ENCODE measurements at places on chromosomes 5 and 9.

DNA sequence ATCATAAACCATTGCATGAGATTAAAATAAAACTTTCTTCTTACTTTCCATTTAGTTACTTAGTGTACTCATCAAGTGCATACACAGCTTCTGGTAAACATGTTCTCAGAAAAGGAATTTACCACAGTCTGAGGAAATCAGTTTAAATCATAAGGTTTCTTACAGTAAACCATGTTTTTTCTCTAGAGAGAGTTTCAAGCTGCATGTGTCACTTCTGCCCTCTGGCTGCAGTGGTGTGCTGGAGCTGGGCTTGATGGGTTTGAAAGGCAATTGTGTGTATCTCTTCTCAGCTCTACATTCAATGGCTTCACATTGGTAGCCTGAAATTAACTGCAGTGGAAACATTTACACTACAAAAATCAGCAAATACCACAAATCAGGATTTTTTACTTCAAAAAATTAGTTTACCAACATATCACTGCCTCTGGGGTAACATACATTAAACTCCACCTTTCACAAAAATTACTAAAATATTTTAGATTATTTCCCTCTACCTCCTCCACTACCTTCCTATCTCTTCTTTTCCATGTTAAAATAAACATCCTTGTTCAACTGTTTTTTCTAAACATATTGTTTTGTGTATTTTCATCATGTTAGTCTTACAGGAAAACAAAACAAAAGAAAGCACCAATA is 414.3 kb downstream of the ANXA1 start:
- DNase-seq: no peak
- no peaks in the 10 kb centered on the region for H3K36me3 ChIP-seq
- no peak overlapping the region for H3K27ac ChIP-seq
- H3K4me3 ChIP-seq: no peak overlapping the region
- H3K4me1 ChIP-seq: no peaks in the 10 kb centered on the region
- H3K27me3 ChIP-seq: no peaks in the 10 kb centered on the region

DNA sequence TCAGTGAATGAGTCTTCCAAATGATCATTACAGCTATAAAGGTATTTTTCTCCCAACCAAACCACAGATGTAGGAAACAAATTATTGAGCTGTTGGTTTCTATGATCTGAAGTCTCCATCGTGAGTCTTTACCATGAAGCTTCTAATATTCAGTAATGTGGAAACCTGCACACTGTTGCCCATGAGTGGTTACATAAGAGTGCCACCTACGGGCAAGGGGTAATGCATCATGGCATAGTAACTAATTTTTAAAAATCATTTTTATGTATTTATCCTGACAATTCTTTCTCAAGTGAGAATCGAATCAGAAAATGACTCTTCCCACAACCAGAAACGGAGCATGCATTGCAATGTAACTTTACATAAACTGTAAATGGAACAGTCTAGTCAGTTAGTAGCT is 282.5 kb upstream of the SMARCA2 start:
- H3K27me3 ChIP-seq: no peaks in the 10 kb centered on the region
- H3K27ac ChIP-seq: no peak overlapping the region
- H3K36me3 ChIP-seq: no peaks in the 10 kb centered on the region
- no peaks in the 10 kb centered on the region for H3K4me1 ChIP-seq
- H3K4me3 ChIP-seq: no peak overlapping the region
- DNase-seq: no peak

GRCh38 chr9:128928624-128929023 is 7.8 kb downstream of the PHYHD1 start:
- no peak for DNase-seq
- no peaks in the 10 kb centered on the region for H3K27me3 ChIP-seq
- H3K27ac ChIP-seq: no peak overlapping the region
- H3K4me3 ChIP-seq: no peak overlapping the region

DNA sequence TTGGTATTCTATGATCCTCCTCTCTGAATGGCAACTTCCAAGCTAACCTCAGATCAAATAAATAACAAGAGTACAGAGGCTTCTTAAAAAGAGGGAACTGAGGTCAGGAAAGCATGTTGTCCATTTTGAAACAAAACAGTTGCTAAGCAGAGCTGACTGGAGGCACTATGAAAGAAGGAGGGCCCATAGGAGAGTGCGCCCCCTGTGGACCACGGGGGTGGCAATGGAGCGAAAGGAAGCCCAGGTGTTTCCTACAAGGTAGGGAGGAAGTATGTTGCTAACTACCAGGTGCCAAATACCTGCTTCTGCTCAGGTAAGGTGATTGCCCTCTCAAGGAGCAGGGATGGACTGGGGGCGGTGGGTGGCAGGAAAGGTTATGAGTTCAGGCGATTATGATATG is 101.8 kb upstream of the MAST4 start:
- H3K36me3 ChIP-seq: no peaks in the 10 kb centered on the region
- H3K27me3 ChIP-seq: peaks cover 4% of the 10 kb centered on the region
- H3K4me3 ChIP-seq: no peak overlapping the region
- no peaks in the 10 kb centered on the region for H3K4me1 ChIP-seq
- H3K27ac ChIP-seq: no peak overlapping the region
- no peak for DNase-seq

GRCh38 chr9:34961574-34962490 is 3.7 kb downstream of the PHF24 start:
- no peak overlapping the region for H3K4me3 ChIP-seq
- H3K27me3 ChIP-seq: peaks cover 58% of the 10 kb centered on the region
- no peak overlapping the region for H3K27ac ChIP-seq
- H3K4me1 ChIP-seq: peaks cover 5% of the 10 kb centered on the region

DNA sequence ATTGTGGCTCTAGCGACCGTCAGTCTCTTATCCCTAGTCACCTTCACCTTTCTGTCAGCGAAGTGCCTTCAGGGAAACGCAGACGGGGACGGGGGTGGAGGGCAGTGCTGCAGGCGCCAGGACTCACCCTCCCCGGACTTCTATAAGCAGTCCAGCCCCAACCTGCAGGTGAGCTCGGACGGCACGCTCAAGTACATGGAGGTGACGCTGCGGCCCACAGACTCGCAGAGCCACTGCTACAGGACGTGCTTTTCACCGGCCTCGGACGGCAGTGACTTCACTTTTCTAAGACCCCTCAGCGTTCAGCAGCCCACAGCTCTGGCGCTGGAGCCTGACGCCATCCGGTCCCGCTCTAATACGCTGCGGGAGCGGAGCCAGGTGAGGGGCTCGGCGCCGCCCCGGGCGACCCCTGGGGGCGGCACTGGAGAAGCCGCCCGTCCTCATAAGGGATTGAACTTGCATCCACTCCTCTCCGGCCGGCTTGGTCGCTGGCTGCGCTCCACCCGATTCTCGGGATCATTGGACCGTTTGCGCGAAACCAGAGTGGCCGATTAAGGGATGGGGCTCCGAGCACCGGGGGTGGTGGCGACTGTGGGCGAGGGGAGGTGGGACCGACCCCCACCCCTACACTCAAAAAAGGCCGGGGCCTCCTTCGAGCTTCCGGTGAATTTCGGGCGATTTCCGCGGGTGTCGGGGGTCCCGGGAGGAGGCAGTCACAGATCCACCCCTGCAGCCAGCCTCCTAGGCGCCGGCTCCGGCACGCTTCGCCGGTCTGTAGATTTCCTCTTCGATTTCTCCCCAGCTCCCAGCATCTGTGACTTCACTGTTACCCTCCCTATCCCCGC is 2.7 kb downstream of the PCDHGC5 start:
- DNase-seq: no peak
- peaks cover 4% of the 10 kb centered on the region for H3K4me1 ChIP-seq
- H3K36me3 ChIP-seq: no peaks in the 10 kb centered on the region
- peak overlapping the region; percentile 35 for H3K27ac ChIP-seq
- peaks cover 69% of the 10 kb centered on the region for H3K27me3 ChIP-seq

GRCh38 chr5:137365126-137365865 is 133.8 kb downstream of the SPOCK1 start:
- H3K27ac ChIP-seq: no peak overlapping the region
- no peak overlapping the region for H3K4me3 ChIP-seq
- peaks cover 4% of the 10 kb centered on the region for H3K27me3 ChIP-seq
- no peak for DNase-seq
- H3K4me1 ChIP-seq: no peaks in the 10 kb centered on the region

DNA sequence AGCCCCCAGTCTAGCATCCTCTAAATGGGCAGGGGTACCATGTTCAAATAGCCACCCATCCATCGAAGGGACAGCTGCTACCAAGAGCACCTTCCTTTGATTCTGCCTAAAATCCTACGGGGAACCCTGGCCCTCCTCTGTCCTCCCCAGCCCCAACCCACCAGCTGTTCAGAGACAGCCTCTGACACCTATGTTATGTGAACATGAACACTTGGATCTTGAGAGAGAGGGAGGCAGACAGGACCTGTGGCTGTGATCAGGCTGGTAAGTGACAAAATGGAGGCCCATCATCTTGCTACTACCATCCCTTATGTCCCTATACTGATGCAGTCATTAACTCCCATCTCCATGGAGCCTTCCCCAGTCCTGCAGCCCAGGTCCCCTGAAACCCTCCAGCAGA is 8.2 kb downstream of the SLC23A1 start:
- H3K4me1 ChIP-seq: peaks cover 27% of the 10 kb centered on the region

GRCh38 chr9:121206516-121207370 is 5.1 kb upstream of the RAB14 start:
- peak overlapping the region; percentile 89 for H3K27ac ChIP-seq
- H3K4me3 ChIP-seq: peak overlapping the region; percentile 71
- no peaks in the 10 kb centered on the region for H3K27me3 ChIP-seq

GRCh38 chr5:177578316-177578715 is 13.7 kb upstream of the TMED9 start:
- no peaks in the 10 kb centered on the region for H3K4me1 ChIP-seq
- peaks cover 3% of the 10 kb centered on the region for H3K27me3 ChIP-seq
- H3K36me3 ChIP-seq: no peaks in the 10 kb centered on the region
- no peak overlapping the region for H3K4me3 ChIP-seq
- no peak for DNase-seq

- no peak for DNase-seq
- H3K27me3 ChIP-seq: no peaks in the 10 kb centered on the region
- no peak overlapping the region for H3K27ac ChIP-seq
These were observed 600.1 kb upstream of the RGMB start for GRCh38 chr5:98173334-98173733.

DNA sequence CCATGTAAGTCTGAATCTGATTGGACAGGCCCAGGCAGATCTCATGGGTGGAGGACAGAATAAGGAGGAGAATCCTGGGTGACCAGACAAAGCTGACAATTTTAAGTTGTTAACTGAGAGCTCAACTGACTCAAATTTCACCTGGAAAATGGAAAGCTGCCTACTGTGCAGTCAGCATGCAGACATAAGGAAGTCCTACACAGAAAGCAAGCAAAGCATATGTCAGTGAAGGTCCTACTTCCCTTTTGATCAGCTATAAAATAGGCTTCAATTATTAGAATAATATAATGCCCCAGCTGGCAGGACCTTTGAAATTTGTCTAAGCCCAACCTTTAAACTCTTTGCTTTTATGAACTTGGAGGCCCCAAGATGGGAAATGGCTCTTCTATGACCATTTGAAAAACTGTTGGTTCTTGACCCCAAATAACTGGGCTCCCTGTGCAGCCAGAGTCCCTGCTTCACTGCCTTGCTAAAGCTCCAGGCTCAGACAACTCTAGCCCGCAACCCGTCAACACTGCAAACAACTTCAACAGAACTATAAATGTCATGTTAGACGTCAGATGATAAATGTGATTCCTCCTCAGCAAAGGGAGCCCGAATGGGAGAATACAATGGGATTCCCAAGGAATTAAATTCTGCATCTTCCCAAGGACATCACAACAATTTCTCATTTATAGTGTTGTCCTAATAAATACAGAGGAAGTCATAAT is 118.9 kb upstream of the ADRA1B start:
- H3K4me3 ChIP-seq: no peak overlapping the region
- peaks cover 10% of the 10 kb centered on the region for H3K27me3 ChIP-seq

DNA sequence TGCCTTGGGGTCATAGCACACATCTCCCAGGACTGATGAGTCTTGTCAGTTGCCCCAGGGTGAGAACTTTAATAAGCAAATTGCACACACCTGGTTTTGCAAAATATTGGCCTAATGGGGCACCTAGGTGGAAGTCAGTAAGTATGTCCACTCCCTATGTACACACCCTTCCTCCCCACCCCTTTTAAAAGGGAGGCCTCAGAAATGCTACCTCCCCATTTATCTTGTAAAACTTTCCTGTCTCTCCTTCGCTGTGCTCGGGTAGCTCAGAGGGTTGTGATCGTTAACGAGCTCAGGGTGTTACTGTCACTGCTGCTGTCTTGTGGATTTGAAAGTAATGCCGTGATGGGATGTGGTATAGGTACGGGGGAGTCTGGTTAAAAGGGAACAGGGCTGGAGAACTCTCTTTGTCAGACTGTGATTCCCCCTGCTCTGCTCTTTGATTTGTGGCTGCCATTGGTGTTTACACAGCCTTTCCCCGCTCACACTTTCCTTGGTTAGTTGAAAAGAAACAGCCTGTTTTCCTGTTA is 26.2 kb downstream of the ZNF462 start:
- H3K36me3 ChIP-seq: no peaks in the 10 kb centered on the region
- no peak for DNase-seq
- H3K27me3 ChIP-seq: no peaks in the 10 kb centered on the region
- no peaks in the 10 kb centered on the region for H3K4me1 ChIP-seq

DNA sequence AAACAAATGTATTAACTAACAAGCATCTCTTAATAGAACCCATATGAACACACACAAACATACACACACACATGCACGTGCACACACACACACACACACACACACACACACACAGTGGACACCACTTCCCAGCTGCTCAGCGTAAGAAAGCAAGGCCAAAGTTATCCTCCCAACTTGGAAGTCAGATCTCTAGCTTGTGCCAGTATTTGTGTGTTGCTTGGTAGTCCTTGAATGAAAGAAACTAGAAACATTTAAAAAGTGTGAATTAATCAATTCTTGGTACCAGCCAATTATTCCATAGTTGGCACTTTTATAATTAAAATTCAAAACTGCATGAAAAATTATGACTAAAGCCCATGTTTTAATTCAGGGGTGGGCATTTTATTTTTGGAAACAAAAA is 178.1 kb downstream of the TMEM161B start:
- no peak overlapping the region for H3K27ac ChIP-seq
- no peak overlapping the region for H3K4me3 ChIP-seq
- no peak for DNase-seq
- no peaks in the 10 kb centered on the region for H3K4me1 ChIP-seq
- H3K36me3 ChIP-seq: no peaks in the 10 kb centered on the region
- H3K27me3 ChIP-seq: peaks cover 5% of the 10 kb centered on the region

- DNase-seq: no peak
- no peaks in the 10 kb centered on the region for H3K36me3 ChIP-seq
- no peak overlapping the region for H3K27ac ChIP-seq
- H3K4me1 ChIP-seq: no peaks in the 10 kb centered on the region
These were observed 122.9 kb downstream of the NXNL2 start for GRCh38 chr9:88657893-88658292.

- H3K4me1 ChIP-seq: no peaks in the 10 kb centered on the region
- DNase-seq: no peak
- no peak overlapping the region for H3K4me3 ChIP-seq
- H3K27ac ChIP-seq: no peak overlapping the region
- peaks cover 2% of the 10 kb centered on the region for H3K36me3 ChIP-seq
These were observed 200.4 kb downstream of the MAST4 start for GRCh38 chr5:66796305-66797292.

DNA sequence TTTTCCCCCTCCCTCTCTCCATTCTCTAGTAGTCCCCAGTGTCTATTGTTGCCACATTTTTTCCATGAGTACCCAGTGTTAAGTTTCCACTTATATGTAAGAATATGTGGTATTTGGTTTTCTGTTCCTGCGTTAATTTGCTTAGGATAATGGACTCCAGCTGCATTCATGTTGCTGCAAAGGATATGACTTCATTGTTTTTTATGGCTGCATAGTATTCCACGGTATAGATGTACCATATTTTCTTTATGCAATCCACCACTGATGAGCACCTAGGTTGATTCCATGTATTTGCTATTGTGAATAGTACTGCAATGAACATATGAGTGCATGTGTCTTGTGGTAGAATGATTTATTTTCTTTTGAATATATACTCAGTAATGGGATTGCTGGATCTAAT is 77.4 kb upstream of the MEGF10 start:
- H3K4me1 ChIP-seq: no peaks in the 10 kb centered on the region
- no peak overlapping the region for H3K4me3 ChIP-seq
- DNase-seq: no peak
- H3K27ac ChIP-seq: no peak overlapping the region
- peaks cover 8% of the 10 kb centered on the region for H3K27me3 ChIP-seq
